ENCODE measurements at places on chromosomes 2 and 18.

GRCh38 chr2:71951718-71952404 lies 195.8 kb downstream of the CYP26B1 start:
- no peak for DNase-seq

GRCh38 chr2:230423851-230424458 lies 8.0 kb downstream of the SP100 start:
- DNase-seq, result no peak

- DNase-seq, result no peak
These were observed 195.5 kb upstream of the CTAGE1 start for GRCh38 chr18:22613058-22613690.

DNA sequence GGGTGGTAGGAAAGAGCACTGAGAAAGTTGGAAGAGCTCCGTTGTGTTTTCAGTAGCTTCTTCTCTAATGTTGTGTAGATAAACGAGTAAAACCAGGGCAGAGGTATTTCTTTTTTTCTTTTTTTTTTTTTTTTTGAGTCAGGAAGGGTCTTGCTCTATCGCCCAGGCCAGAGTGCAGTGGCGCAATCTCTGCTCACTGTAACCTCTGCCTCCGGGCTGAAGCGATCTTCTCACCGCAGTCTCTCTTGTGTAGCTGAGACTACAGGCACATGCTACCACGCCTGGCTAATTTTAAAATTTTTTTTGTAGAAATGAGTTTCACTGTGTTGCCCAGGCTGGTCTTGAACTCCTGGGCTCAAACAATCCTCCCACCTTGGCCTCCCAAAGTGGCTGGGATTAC lies 6.6 kb downstream of the GRHL1 start:
- DNase-seq, result no peak

DNA sequence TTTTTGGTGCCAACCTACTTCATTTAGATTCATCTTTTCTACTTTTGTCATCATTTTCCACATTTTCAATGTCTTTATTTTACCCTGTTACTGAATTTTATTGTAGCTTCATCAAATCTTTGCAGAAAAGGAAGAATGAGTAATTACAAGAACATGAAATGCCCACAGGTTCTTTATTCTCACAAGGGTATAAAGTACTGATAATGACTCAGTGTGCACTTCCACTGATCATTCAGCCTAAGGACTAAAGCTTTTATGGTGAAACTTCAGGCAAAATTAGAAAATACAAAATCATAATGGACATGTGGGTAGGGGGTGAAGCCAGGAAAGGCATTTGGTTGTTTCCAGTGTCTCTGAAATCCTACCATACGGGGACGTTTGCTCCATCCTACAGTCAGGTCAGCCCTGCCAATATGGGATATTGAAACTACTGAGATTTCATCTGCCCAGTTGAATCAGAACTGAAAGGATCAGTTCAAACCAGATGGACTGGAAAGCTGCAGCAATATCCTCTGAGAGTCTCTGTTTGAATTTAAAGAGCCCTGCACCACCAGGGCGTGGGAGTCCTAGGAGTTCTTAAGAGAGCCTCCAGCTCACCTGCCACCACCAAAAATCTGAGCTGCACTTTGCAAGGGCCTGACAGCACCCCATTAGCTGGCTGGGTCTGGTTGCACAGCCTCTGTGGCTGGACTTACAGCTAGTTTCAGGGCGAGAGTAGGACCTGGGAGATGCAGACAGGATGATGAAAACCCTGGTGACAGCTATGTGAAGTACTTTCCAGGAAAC lies 390.4 kb downstream of the CMPK2 start:
- no peak for DNase-seq

GRCh38 chr2:50535971-50536759 lies 495.8 kb downstream of the NRXN1 start:
- peak; percentile 4 for DNase-seq

- DNase-seq, result peak; percentile 98
These were observed 17.9 kb upstream of the SFXN5 start for GRCh38 chr2:73089270-73090030.

- DNase-seq, result no peak
These were observed 202.8 kb downstream of the PIK3C3 start for GRCh38 chr18:42157878-42158277.

GRCh38 chr2:45293182-45293581 lies 283.9 kb upstream of the SIX2 start:
- no peak for DNase-seq

- DNase-seq, result no peak
These were observed 181.0 kb downstream of the ZNF516 start for GRCh38 chr18:76314015-76314414.

GRCh38 chr2:3319134-3319533 lies 58.5 kb downstream of the EIPR1 start:
- DNase-seq, result no peak

DNA sequence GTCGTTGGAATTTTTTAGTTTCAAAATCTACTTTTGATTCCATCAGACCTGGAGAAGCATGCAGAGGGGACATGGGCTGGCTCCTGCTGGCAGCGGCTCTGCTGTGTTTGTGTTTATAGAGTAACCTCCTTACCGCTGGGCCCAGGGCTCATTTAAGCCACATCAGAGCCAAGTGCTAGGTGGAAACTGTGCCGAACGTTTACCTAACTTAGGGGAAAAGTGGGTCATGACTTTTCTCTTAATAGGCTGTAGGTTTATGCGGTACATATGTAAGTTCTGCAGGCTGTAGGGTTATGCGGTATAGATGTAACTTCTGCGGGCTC lies 17.7 kb downstream of the CNDP2 start:
- no peak for DNase-seq

- no peak for DNase-seq
These were observed 319.0 kb downstream of the BCL11A start for GRCh38 chr2:60234274-60234986.

- DNase-seq, result no peak
These were observed 49.1 kb downstream of the ZNF638 start for GRCh38 chr2:71380665-71381064.

DNA sequence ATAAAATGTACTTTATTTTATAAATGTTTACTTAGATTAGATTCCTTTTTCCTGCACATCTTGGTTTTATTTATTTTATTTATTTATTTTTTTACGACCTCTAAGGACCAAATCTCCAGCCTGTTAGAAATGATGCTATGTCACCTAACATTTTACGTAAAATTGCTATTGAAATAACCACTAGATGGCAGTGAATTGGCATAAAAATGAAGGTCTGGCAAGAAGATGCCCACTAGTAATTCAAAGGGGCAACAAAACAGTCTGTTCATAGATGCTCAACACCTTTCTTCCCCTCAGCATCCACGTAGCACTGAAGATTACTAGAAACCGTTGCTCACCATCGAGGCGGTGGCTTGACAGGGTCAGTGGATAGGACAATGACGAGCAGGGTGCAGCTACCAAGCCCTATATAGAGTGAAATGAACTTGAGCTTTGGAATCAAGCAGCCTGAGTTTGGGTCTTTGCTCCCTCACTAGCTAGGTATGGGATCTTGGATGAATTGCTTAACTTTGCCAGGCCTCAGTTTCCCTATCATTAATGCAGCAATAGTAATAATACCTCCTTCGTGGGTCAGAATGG lies 128.7 kb upstream of the L3MBTL4 start:
- DNase-seq, result no peak

DNA sequence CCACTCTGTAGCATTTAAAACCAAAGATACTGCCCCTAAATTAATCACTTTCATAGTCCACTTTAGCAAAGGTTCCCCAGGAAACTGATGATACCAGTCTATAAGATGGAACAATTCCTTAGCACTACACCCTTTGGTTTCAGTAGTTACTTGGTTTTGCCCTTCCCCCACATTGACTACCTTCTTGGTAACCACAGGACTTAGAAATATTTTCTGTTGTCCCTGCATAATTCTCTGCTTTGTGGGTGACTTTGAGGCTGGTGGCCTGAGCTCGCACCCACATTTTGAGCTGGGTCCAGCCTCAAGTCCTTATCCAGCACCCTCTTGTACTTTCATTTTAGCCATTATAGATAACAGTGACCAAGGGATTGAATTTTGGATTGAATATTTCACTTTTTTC lies 23.1 kb downstream of the ELP2 start:
- DNase-seq, result no peak

GRCh38 chr2:36058076-36058475 lies 297.5 kb upstream of the CRIM1 start:
- no peak for DNase-seq

GRCh38 chr2:70715071-70715985 lies 52.7 kb downstream of the ADD2 start:
- no peak for DNase-seq

- peak; percentile 89 for DNase-seq
These were observed 73.0 kb upstream of the TMEM17 start for GRCh38 chr2:62578803-62579640.

GRCh38 chr18:9860682-9861081 lies 25.1 kb upstream of the TXNDC2 start:
- DNase-seq, result no peak

- DNase-seq, result no peak
These were observed 57.9 kb upstream of the ARHGAP15 start for GRCh38 chr2:143071185-143071876.
